ENCODE measurements at places on chromosomes 5 and 9.

DNA sequence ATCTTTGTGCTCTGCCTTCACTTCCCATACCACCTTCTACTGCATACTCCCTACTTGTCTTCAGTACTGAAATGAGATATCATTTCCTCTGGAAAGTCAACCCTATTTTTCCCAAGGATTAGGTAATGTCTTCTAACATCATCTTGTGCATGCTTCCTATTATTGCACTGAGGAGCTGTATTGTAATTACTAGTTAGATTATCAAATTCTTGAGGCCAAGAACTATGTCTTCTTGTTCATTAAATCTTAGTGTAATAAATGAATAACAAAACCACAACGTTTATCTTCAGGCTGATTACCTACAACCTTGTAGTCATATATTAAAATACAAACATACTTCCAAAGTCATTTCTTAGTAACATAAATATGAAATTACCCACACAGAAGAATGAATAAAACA is 87.9 kb upstream of the POU5F2 start:
- DNase-seq: no peak

GRCh38 chr9:124042201-124042721 is 30.7 kb downstream of the LHX2 start:
- DNase-seq: no peak

- no peak for DNase-seq
These were observed 142.1 kb downstream of the HINT1 start for GRCh38 chr5:131022811-131023497.

DNA sequence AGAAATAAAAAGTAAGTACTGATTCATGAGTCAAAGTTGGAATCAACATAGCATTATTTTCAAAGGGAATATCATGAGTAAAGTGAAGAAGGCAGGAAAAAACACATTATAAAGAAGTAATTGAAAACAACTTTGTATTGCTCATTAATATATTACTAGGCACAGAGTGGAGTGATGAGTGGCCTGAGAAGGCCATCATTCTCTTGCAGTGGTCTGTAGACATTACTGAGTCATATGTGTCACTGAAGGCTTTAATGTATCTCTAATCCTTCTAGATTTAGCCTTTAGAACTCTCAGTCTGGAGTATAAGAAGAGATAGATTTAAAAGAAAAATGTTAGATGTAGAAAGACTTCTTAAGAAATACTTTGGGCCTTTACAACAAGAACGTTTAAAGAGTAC is 881.4 kb downstream of the DNAH5 start:
- DNase-seq: no peak

- no peak for DNase-seq
These were observed 132.1 kb downstream of the PHF2 start for GRCh38 chr9:93708289-93708986.

GRCh38 chr5:2780421-2781171 is 29.1 kb upstream of the IRX2 start:
- no peak for DNase-seq

GRCh38 chr9:124774129-124774978 is 2.6 kb upstream of the OLFML2A start:
- DNase-seq: peak; percentile 88

- DNase-seq: no peak
These were observed 255.2 kb upstream of the IRX1 start for GRCh38 chr5:3340471-3340870.

DNA sequence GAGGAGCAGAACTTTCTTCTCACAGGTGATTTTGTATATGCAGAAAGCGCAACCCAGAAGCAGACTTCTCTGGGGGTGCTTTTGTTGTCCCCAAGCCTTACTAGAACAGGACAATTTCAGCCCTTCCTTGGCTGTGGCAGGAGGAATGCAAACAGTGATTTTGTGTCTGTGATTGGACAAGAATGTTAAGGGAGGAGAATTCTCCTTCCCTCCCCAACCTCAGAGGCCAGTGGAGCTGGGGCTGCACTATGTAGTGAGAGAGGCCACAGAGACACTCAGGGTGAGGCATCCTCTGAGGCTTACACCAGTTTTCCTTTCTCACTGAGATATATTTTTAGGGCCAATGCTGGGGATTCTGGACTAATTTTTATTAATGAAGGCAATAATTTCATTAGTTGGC is 58.8 kb downstream of the ZNF366 start:
- DNase-seq: no peak

DNA sequence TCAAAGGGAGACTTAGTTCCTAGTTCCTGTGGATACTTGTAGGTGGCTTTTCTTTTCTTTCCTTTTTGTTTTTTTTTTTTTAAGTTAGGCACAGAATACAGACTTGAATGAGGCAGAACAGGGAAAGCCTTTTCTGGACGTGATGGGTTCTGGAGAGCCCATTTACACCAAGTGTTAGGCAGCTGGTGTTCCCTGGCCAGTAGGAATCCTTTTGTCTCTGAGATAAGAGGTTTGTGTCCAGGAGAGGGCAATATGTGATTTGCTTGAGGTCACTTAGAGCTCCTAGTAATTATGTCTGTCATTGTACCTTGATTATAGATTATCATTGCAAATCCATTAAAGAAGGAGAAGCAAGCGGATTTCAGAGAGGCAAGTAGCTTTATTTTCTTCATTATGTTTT is 9.1 kb downstream of the MEGF10 start:
- no peak for DNase-seq

- DNase-seq: no peak
These were observed 1798.9 kb downstream of the MAT2B start for GRCh38 chr5:165304193-165304827.

DNA sequence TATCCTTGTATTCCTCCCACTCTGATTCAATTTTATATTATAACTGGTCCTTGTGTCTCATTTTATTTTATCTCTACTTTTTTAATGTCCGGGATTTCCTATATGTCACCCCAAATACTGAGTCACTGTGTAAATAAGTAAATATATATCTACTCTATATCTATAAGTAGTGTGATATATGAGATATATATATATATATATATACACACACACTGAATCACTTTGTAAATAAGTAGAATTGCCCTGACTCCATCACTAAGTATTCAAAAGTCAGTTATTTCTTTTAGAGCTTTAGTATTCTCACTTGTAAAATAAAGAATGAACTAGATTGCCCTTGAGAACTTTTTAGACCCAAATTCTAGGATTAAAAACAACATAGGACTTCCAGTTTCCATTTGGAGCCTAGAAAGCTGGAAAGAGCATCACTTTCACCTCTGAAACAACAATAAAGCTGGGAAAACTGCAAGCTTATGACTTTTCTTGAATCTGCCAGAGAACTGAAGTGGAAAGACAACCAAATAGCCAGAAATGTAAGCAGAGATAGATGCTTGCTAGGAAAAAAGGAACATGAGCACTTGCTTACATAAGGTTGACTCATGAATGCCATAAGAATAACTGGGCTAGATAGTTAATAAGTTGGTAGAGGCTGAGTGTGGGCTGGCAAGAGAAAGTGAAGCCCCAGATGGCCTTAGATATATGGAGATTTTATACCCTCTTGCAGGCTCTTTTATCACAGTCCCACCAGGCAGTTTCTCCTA is 171.1 kb upstream of the TLX3 start:
- no peak for DNase-seq

- no peak for DNase-seq
These were observed 41.2 kb upstream of the TRIO start for GRCh38 chr5:14101922-14102321.

DNA sequence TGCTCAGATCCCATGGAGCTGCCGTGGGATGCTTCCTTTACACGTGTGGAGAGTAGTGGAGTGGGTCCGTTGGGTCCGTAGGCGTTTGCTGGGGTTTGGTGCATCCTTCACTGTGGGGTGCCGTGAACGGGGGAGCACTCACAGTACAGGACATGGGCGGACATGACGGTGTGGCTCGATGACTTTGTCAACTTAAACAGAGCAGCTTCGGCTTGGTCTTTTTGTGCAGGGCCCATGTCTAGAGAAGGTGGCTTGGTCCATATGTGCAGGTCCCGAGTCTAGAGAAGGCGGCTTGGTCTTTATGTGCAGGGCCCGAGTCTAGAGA is 26.4 kb upstream of the EXOC3 start:
- DNase-seq: no peak

DNA sequence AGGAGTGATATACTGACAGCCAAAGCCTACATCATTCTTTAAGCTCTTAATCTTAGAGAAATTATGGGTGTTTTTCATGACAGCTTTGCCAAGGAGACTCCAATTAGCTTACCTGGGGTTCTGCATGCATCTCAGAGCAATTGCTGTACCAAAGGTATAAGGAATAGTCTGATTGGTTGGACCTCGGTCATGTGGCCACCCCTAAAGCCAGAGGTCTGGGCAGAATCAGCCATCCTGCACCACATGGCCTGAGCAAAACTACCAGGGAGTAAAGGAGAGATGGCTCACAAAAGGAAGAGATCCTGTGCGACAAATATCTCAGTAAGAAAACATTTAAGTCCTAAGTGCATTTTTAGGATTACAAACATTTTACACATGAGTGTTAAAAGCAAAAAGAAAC is 25.6 kb downstream of the SH3RF2 start:
- DNase-seq: no peak

DNA sequence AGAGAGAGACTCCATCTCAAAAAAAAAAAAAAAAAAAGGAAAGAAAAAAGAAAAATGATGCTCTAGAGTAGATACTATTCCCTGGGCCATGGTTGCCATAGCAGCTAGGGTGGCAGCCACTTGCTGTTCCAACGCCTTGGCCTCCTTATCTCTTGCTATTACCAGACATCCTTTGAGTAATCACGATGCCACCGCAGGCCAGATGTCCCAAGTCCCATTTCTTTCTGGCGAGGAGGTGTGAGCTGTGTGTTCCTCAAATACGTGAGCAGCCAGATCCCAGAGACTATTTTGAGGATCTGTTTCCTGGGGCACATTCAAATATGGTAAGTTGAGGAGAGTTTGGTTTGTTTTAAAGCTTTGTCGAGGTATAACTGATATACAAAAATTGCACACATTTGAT is 23.4 kb upstream of the GFPT2 start:
- DNase-seq: no peak

- no peak for DNase-seq
These were observed 108.2 kb downstream of the AUH start for GRCh38 chr9:91253488-91253887.

- no peak for DNase-seq
These were observed 5.2 kb downstream of the MEF2C start for GRCh38 chr5:88877826-88878225.

DNA sequence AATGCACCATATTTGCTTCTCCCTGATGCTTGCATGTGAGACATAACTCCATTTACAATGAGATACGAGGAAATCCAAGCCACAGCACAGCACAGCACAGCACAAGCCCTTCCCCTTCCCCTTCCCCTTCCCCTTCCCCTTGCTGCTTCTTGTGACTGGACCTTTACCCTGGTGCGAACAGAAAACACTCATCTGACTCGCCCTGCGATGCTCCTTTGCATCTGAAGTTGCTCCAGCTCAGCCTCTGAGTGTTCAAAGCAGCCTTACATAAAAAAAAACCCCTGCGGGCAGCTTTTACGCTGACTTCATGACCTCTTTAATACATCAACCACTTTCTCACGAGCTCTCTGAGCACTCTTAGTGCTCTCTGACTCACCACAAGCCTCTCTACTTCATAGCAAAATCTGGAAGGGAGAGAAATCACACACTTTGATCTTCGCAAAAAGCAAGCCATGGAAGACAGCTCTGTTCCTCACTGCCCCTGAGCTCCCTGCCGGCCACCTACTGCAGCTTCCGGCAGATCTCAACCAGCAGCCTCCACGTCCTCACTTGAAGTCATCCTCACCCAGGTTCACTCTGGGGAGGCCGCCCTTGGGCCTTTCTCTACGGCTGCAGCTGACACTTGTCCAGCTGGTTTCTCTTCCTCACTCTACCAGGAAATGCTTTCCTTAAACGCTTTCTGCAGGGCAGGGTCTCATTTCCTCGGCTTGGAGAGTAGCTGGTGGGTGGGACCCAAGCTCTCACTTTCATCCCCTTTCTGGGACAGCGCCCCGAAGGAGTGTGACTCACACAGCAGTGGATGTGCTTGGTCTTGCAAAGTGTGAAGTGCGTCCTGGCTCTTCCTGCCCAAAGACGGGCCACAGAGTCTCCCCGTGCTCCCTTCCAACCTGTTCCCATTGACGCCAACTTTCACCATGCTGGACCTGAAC is 5.3 kb downstream of the SLC34A1 start:
- DNase-seq: no peak

DNA sequence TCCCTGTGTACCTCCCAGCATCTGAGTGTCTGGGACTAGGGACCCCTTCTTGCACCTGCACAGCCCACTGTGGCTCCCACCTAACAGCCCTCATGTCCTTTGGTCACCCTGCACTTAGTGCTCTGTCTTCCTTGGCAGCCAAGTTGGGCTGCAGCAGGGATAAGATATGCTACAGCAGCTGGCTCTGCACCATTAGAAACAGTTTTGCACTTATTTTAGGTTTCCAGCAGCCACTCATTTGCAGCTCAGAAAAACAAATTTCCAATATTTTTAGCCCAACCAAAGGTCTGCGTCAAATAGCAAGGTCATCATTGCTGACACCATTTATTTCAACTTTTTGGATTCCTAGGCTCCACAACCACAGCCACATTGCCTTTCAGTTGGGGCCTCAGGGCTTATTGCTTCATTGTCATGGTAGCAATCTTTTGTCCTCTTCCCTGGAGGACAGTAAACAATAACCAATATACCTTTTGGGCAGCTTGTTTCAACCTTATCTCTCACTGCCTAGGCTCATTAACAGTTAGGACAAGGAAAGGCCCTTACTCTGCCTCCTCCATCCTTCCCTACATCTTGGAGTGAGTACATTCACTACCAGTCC is 263.9 kb downstream of the COX7C start:
- no peak for DNase-seq

GRCh38 chr9:126157826-126158587 is 168.6 kb upstream of the MVB12B start:
- peak; percentile 55 for DNase-seq

- DNase-seq: no peak
These were observed 143.3 kb downstream of the ALDH1A1 start for GRCh38 chr9:72809586-72809985.

DNA sequence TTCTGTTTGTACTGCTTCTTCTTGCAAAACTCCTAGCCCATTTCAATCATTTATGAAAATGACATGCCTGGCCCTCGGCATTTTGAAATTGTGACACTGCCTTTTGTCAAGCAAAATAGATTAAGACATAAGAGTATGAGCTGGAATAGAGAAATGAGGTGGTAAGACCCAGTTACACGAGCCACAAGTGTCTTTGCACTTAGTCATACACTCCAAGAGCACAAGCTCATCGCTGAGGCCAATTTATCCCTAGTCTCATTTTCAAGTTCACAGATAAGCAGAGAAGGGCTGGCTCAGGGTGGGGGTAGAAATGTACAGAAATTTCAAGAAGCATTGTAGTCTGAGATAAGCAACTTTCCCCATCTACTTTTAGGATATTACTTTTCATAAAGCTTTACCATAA is 40.6 kb upstream of the MAP1B start:
- no peak for DNase-seq

GRCh38 chr9:28607843-28608242 is 1034.6 kb upstream of the C9orf72 start:
- no peak for DNase-seq

DNA sequence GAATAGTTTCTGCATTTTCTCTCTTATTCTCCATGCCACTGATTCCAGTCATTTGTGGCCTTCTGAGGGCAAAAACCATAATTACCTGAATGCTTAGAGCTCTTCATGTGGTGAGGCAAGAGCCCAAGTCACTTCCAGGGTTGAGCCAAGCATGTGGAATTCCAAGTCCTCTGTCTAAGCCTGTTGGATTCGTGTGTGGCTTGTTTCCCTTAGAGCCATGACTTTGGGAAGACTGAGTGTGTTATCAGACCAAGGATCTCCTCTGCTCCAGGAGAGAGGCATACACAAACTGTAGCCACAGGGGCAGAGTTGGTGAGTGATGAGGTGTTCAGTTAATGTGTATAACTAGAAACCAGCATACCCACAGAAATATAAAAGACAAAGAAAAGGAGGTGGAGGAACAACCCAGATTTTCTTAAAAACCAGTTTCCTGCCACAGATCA is 27.1 kb downstream of the SLC22A5 start:
- no peak for DNase-seq

Measured in type B pancreatic cell (in vitro differentiated cells).